ENCODE measurements at places on chromosomes 5 and 9.
A peak's percentile ranks its signal among the peaks of the same experiment; 100 is the strongest.

DNA sequence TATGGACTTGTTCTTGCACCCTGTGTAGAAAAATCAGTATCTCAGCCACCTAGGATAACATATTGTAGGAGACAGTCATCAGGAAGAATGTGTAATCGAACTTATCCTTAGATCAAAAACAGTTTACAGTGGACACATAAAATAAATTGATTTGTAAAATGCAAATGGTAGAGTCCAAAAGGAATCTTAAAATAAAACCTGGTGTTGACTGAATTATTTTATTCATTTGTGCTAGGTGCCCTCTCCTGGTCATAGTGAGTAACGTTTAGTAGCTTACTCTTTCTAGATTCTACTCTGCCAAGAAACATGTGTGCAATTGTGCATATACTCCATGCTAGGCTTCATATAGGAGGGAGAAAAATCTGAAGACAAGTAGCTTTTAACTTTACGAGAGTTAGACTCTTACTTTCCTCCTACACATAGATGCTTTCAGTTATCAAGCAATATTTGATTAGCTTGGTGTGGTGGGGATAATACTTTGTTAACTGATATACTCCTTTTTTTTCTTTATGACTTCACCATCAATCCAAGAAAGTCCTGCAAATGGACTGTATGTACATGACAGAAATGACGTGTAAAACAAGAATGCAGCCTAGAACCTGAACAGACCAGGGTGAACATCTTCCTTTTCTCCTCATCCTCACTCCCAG, 23.7 kb upstream of the LOX start:
- no peak for DNase-seq

GRCh38 chr9:89260525-89260924, 50.5 kb upstream of the CKS2 start:
- no peak for DNase-seq

- no peak for DNase-seq
Observed at GRCh38 chr9:132609829-132610228, 27.4 kb downstream of the BARHL1 start.

GRCh38 chr5:164265566-164265965, 760.1 kb downstream of the MAT2B start:
- DNase-seq = no peak

DNA sequence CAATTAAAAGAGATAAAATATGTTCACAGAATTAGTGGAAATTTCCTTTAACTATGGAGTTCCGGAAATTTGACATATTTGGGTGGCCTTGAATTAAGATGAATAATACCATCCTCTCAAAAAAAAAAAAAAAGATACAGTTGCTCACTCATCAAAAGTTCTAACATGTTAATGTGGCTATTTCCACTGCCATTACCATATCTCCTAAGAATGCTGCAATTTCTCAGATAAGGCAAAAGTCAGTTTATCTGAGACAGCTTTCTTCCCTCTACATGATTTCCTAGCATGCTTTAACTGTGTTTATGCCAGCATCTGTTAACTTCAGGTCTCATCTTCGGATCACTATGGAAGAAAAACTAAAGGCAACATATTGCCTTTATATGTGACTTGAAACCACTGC, 2.6 kb downstream of the FASTKD3 start:
- no peak for DNase-seq

- peak; percentile 57 for DNase-seq
Observed at GRCh38 chr9:130893341-130894101, 3.1 kb downstream of the QRFP start.

DNA sequence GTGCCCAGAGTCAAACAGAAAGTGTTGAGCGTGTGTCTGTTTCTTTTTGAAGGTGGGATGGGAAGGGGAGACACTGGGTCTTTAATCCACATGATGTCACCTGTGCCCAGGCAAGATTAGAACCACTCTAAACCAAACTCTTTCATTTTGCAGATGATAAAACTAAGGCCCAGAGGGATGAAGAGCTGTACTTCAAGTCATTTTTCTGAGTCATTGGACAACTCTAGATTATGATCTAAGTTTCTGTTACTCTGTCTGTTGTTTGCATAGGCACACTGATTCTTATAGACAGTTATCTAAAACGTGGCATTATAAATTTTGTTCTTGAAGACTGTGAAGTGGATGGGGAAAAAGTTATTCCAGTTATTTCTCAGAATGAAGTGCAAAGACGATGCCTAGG, 48.8 kb downstream of the MAST4 start:
- DNase-seq = no peak

DNA sequence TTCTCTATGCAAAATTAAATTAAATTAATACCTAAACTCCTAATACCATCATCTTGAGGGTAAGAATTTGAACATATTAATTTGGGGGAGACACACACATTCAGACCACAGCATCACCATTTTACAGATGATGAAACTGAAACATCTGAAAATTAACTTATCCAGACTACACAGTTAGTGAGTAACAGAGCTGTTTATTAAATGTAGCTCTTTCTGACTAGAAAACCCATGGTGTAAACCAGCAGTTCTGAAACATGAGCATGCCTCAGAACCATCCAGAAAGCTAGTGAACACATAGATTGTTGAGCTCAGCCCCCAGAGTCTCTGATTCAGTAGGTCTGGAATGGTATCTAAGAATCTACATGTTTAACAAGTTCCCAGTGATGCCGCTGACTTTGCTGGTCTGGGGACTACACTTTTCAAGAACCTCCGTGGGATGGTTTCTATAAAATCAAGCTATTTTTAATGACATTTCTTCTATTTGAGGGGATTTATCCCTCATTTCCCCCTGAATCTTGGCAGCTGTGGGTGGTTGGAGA, 113.5 kb downstream of the RORB start:
- DNase-seq = no peak

DNA sequence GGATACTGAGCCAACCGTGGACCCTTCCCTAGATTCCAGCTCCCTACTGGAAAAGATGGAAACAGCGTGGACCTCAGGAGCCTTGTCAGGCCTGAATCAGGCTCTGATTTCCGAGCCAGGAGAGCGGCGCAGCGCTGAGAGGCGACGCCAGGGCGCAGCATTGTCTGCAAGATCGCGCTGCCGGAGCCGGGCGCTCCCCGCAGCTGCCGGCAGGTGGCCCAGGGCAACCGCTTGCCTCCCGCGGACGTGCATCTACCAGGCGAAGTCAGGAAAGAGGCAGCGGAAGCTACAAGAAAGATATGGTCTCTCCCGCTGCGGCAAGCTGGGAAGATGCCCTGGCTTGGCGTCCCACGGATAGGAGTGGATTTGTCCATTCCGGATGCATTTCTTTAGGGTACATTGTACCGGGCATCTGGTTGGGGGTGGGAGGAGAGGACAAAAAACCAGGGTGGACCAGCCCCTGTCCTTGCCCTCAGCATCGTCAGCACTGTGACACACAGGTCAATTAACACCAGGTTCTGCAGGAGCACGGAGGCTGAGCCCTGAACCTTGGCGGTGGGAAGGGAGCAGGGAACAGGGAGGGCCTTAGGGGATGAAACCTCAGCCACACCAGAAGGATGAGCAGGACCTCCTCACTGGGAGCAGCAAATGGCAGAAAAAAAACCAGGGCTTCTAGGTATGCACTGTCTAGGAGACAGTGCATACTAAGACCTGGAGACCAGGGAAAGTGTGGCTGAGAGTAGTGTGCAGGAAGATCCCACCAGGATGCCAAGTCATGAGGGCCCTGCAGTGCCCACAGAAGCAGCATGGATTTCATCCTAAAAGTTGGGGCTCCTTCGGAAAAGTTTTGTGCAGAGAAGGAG, 55.9 kb downstream of the SFXN1 start:
- DNase-seq = peak; percentile 90

DNA sequence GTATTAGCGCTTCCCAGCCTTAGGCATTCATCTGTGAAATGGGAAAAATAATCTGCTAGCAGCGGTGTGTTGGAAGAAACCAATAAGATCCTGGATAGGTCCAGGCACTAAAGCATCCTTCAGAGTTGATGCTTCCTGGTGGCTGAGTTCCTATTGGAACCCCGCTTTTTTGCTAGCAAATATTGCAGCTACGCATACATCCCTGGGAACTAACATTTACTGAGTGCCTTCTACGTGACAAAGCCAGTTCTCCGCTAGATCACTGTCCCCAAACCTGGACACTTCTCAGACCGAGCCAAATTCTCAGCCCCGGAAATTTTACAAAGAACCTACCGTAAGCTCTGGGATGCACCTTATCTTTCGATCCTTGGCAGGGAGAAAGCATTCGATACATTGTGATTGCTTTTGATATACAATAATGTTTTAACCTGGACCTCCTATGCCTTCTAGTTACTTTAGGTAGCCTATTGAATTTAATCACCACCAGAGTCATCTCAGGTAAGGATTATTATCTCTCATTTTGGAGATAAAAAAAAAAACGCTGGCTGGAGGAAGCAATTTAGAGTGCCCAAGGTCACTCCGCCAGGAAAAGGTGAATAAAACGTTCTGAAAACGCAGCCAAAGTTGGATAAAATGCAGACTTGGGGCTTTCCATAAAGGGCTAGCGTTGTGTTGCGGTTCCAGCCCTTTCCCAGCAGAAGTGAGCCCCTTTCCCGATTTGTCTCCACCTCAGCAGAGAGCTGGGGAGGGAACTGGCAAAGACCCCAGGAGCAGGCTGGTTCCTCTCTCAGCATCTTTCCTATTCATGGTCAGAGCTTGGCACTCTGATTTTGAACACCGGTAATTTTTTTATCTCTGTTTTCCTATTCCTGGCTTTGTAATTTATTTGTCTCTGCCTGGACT, 2.6 kb upstream of the MSX2 start:
- no peak for DNase-seq

DNA sequence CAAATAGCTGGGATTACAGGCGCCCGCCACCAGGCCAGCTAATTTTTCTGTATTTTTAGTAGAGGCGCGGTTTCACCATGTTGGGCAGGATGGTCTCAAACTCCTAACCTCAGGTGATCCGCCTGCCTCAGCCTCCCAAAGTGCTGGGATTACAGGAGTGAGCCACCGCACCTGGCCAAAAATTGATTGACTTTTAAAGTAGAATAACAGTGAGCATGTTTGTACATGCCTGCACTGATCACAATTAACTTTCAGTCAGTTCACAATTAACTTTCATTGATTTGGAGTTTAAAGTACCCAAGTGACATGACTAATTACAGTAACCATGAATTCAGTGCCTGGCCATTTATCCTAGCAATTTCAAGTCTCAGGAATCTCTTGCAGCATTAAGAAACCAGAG, 61.3 kb downstream of the ANKH start:
- DNase-seq = no peak

DNA sequence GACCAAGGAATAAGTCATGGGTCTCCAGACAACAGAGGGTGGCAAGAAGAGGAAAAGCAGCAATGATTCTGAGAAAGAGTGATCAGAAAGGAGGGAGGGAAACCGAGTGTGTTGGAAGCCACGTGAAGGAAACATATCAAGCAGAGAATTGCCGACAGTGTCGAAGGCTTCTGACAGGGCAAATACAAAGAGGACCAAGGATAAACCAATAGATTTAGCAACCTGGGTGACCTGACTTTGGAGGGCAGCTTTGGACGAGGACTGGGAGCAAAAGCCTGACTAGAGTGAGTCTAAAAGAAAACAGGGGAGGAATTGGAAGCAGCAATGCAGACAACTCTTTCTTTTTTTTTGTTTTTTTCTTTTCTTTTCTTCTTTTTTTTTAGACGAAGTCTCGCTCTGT, 83.8 kb downstream of the WWC1 start:
- no peak for DNase-seq

DNA sequence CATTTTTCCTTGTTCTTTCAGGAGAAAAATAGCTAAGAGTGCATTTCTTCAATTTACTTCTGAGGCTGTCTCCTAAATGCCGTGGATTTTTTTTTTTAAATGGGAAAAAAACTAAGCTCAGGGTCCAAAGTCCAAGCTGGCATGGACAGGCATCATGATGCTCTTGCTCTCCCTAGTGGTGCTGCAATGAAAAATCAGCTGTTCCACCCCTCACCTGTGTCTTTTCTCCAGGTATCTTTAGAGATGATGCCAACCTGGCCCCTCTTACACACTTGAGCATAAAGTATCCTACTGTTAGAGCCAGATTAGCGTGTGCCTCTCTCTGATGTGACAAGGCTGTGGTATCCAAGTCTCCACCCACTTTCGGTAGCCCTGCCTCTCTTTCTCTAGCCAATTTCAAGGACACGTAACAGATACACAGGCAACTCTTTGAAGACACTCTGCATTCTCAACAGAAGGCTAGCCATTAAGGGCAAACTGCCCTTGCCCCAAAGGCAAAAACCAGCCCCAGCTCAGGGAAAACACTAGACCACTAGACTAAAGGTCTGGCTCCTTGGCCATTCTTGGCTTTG, 208.8 kb downstream of the SAXO1 start:
- no peak for DNase-seq

DNA sequence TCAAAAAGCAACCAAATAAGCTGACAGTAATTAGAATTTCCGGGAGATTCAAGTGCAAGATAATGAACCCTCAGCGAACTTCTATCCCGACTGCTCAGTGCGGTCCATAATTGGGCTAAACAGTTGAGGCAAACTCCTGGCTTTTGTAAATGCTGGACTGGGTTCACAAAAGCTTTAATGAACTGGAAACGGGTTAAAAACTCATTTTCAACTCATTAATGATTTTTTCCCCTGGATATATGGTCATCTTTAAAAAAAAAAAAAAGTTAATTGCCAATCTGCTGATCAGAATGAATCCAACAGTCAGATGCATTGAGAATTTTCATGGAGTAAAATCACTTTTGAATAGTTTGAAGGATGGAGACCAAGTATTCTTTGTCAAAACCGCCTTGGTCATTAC, 79.5 kb upstream of the WWC1 start:
- no peak for DNase-seq

DNA sequence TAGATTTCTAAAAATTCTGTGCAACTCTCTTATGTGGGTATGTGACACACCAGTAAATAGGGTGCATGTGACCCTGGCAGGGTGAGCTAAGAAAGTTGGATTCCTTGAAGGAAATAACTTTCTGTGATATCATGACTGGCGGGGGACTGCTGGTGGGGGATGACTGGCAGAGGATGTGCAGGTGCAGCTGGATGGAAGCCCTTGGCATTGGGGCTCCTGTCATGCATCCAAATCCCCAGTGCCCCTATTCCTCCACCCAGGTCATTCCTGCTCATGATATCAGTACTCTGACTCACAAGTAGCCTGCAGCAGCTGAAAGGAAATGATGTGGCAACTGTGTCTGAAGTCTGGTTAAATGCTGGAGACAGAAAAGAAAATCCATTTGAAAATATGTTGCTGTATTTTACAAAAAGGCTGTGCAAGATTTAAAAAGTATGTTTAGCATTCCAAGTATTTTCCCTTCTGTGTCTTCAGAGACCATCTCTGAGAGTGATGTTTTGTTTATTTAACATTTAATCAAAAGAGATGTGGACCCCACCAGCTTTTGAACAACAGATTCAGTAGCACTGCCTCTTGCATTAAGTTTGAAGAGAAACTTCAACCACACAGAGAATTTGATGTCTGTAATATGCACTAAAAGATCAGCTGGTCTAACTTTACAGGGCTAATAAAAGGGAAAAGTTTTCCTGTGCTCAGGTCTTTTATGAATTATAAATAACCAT, 17.9 kb upstream of the ZSWIM6 start:
- DNase-seq = no peak

All from nephron progenitor cell (in vitro differentiated cells).